Cerebellar nuclear complex (tissue), 1 donor: ENCODE measurements at places on chromosomes 1 and 21.

DNA sequence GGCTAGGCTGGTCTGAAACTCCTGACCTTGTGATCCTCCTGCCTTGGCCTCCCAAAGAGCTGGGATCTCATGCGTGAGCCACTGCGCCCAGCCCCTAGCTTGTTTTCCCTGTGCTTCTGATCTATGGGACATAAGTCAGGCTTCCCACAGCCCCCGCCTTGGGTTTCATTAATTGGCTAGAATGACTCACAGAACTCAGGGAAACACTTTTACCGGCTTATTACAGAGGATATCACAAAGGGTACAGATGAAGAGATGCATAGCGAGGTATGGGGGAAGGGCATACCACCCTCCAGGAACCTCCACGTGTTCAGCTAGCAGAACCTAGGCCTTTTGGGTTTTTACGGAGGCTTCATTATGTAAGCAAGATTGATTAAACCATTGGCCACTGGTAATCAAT, 1.5 kb upstream of the MAP1LC3C start:
- no peak for DNase-seq

DNA sequence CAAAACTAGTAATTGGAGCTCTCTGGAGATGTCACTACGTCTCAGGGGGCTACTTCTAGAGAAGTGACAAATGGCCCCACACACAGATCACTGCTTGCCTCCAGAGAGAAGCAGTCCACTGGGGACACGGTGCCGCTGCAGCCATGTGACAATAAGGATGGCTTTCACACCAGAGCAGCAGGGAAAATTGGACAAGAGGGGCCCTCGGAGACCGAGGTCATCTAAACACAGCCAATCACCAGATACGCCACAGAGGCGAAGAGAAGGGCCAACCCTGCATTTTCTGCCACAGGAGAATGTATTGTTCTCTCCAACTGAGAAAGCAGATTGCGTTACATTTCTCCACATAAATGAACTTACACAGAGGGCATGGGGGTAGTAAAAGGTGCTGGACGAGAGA, 51.2 kb upstream of the TIAM1 start:
- no peak for DNase-seq

DNA sequence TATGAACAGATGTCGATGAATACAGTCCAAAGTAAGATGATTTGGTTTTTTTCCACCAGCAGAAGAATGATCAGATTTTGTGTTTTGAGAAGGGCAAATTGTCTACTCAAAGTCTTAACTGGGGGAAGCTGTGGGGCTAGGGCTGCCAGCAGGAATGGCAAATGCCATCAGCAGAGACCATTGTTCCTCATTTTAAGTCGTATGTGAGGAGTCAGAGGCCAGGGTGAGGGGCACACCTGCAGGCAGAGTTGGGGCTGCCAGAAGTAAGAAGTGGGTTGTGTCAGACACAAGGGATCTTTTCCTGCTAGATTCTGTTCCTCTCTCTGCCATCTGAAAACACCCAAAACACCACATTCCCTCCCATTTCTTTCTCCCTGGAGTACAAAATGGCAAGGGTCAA, 8.7 kb downstream of the PARK7 start:
- DNase-seq, result no peak

GRCh38 chr1:184433956-184434502, 47.2 kb downstream of the C1orf21 start:
- no peak for DNase-seq

GRCh38 chr1:171152549-171152948, 32.6 kb upstream of the FMO2 start:
- no peak for DNase-seq

GRCh38 chr1:242712248-242712647, 187.8 kb upstream of the PLD5 start:
- no peak for DNase-seq

GRCh38 chr1:90012300-90012699, 17.4 kb downstream of the ZNF326 start:
- no peak for DNase-seq

GRCh38 chr1:231683439-231684165, 57.0 kb downstream of the DISC1 start:
- DNase-seq, result no peak

DNA sequence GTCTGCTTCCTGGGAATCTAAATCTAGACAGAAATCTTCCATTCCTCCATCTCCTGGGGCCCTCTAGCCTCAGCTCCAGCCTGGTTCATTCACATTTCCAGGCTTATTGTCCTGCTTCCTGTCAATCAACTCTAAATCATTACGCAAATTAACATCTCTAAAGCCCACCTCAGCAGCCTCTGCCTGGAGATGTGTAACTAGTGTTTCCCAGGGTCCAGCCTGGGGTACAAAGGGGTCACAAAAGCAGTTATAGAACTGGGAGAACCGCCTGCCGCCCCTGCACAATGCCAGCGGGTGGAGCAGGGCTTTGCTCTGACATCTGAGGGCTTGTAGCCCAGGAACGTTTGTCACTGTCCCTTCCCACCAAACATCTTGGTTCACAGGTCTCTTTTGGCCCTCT, 373.5 kb downstream of the RRAGC start:
- DNase-seq, result no peak

DNA sequence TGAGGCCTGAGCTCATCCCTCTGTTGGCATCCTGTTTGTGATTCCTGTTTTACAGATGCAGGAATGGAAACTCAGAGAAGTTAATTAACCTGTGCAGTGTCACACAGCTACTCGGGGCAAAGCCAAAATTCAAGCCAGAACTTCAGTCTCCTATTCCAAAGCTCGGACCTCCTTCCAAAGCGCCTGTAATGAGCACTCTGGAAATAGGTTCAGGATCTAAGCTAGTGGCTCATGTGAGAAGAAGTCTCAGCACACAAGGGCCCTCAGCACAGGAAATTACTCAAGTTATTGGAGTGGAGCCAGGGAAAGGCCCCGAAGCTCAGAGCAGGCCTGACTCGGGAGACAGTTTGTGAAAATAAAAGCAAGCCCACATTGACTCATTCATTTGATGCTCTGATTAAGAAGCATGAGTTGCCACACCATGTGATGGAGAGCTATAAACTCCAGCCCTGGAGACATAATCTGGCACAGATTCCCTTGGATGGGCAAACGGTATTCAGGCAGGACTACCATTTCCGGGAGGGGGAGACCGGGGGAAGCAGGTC, 50.6 kb upstream of the LYST start:
- DNase-seq, result no peak
